ENCODE measurements at places on chromosomes 13 and 19.

DNA sequence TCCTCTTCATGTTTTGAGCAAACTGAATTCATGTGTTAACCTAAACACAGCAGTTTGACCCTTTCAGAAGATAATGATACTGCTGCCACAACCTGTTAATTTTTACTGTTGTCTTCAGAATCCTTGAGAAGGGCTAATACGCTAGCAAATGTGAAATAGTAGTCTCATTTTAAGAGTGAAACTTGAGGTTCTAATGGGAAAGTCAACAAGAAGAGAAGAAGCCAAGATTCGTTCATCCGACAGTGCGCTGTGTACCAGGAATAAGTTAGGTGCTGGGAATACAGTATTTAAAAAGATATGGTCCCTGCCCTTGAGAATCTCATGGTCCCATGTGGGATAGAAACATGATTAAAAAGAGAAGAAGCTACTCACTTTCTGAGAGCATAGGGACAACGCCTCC lies 134.4 kb downstream of the KL start:
- DNase-seq = no peak

DNA sequence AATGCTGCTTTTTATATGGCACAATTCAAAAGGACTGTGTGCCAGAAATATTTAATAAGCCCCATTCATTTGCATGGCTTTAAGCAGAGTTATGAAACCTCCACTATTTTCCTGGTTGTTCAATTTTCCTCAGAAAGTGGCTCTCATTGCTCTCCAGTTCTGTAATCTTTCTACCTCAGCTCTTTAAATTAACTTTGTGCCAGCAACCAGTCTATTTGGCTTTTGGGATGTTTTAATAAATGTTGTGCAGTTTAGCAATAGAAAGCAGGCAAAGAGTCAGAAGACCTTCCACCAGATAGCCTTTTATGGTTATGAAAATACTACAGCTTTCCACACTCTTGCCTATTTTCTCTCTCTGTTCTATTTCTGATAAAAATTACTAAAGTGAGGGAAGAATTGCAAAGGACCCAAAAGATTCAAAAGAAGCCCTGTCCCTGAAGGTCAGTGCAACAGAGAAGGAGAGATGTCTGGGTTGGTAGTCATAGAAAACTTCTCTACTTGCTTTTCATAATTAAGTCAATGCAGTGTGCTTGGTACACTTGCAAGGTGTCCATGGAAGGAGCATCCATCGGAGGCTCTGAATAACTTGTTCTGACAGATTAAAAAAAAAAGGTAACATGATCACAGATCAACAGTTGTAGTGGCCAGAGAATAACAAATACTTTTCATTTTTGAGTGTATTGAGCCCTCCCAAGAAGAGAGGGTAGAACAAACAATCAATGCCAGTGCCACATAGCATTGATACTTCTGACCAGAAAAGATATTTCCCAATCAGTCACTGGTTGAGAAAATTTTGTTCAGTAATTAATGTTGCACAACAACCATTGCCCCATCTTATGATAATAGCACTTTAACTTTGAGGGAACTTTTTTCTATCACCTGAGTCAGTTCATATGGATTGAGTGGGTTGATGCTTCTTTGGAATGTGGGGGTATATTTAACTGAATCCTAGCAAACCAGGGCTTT lies 48.4 kb upstream of the SPRY2 start:
- DNase-seq = no peak

DNA sequence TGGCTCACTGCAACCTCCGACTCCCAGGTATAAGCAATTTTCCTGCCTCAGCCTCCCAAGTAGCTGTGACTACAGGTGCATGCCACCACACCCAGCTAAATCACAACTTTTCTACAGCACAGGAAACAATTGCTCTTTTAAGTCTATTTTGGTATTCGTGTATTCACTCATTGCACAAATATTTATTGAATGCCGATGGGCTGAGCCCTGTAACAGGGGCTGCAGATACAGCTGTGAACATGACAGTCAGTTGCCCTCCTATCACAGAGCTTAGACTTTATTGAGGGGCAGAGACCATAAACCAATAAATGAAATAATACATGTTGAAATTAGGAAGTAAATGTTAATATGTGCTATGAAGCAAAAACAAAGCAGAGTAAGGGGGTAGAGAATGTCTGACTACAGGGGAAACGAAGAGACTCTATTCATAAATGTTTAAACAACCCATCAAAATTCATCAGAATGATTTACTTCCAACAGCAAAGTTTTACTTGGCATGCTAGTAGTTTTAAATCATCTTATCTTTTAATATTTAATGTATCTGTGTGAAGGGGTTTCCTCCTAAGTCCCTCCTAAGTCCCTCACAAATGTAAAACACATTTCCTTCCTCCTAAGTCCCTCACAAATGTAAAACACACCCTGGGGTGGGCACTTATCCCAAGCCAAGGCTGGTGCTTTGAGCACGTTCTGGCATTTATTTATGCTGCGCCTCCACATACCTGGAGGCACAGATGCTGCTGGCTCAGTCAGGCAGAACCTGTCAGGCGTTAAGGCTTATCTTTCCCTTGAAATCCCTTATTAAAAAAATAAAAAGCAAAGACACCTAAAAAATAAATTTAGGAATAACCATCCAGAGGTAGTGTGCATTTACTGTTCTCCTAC lies 140.8 kb downstream of the MIPEP start:
- DNase-seq = no peak

GRCh38 chr19:30066781-30067759 lies 125.0 kb downstream of the URI1 start:
- no peak for DNase-seq

- DNase-seq = no peak
Measured at GRCh38 chr19:39828015-39828653, 5.8 kb downstream of the DYRK1B start.
